Iris pigment epithelial cell (primary cell): ENCODE measurements at places on chromosomes 1 and 21.

- DNase-seq = peak; percentile 7
These were observed 18.1 kb downstream of the DCAF8 start for GRCh38 chr1:160244209-160244608.

DNA sequence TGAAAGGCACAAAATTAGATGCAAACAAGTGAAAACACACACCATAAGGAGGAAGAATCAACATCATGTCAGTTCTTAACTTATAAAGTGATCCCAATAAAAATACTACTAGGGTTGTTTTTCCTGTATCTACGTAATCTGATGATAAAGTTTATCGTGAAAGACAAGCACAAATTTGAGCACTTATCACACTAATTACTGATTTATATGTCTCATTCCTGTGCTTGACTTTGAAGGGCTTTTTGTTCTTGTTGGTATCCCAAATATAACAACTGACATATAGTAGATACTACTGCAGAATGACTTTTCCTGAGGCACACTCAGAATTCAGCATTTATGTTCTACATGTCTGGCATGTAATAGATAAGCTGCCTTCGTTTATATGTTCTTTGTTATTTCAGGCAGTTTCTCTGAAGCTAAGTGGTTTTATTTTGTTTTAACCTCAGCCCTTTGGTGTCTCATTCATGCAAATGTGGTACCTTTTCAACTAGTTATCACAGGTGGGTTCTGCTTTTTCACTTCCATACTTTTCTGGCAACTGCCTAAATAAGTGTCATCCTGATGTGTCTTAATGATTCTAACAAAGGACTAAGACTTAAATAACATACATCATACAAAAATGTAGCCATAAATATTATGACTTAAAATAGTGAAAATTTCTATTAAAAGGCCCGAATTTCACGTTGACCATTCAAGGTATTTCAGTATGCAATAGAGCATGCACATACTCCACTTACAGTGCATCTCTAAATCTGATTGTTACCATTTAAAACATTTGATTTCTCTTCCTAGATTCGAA, 73.2 kb downstream of the LRRC8C start:
- peak; percentile 18 for DNase-seq

- no peak for DNase-seq
These were observed 43.9 kb upstream of the SOX13 start for GRCh38 chr1:204029016-204029415.

GRCh38 chr1:41957568-41957967, 38.8 kb upstream of the HIVEP3 start:
- DNase-seq = peak; percentile 47

GRCh38 chr1:214312530-214313051, 31.6 kb downstream of the SMYD2 start:
- no peak for DNase-seq

- DNase-seq = peak; percentile 96
These were observed 271.7 kb upstream of the SNX7 start for GRCh38 chr1:98389809-98390208.

- DNase-seq = peak; percentile 40
These were observed 124.1 kb downstream of the DPYD start for GRCh38 chr1:97796711-97797110.

GRCh38 chr1:64304823-64305222, 101.4 kb downstream of the UBE2U start:
- DNase-seq = no peak

DNA sequence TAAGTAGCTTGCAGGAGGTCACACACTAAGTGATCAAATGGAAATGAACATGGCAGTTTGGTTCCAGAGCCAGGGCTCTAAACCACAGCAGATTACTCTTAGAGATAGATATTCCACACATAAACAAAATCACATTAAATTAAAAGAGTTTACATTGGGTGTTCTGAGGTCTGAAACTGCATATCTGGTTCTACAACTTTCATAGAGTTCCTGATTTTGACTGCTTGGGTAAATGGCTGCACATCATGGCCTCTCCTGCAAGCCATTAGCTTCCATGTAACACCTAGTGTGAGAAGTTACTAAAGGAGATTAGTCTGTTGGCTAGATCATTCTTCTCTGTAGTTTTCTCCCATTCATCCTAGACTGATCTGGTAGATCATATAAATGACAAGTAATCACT, 12.8 kb upstream of the XCL2 start:
- no peak for DNase-seq

GRCh38 chr1:201180901-201181300, 9.7 kb upstream of the IGFN1 start:
- no peak for DNase-seq

DNA sequence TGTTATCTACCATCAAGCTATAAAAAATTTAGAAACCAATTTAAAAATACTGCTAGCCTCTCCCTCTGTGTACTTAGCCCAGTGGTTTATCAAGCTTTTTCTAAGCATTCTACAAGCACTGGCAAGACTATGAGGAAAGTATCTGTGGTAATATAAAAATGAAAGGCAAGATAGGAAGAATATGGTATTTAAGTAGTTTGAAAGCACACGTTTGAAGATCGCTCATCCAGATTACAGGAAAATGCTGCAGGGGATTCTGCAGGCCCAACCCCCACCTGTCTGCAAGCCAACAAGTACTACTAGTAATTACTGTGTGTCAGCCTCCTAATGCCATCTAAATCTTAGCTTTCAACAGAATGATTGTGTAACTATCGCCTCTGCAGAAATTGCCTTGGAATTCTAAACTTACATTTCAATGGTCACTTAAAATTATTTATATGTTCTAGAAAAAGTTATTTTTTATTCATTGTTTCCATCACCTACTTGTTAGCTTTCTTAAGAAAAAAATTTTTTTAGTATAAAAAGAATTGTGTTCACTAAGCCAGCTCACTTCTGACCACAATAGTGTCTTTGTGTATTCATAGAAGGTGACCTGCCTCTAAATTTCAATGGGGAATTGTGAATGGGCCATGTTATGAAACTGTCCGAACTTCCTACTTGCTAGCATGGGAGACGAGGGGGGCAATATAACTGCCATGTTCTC, 8.5 kb downstream of the ERRFI1 start:
- DNase-seq = peak; percentile 68

- no peak for DNase-seq
These were observed 154.0 kb downstream of the LIPI start for GRCh38 chr21:14056771-14057191.

DNA sequence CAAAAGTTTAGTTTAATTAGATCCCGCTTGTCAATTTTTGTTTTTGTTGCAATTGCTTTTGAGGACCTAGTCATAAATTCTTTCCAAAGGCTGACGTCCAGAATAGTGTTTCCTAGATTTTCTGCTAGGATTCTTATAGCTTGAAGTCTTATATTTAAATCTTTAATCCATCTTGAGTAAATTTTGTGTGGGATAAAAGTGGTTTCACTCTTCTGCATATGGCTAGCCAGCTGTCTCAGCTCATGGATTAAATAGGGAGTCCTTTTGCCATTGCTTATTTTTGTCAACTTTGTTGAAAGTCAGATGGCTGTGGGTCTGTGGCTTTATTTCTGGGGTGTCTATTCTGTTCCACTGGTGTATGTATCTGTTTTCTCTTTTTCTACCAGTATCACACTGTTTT, 801.3 kb upstream of the ADGRL4 start:
- DNase-seq = no peak

- DNase-seq = peak; percentile 41
These were observed 1.8 kb upstream of the ELAPOR1 start for GRCh38 chr1:109112056-109112651.

GRCh38 chr1:41053316-41053715, 31.8 kb upstream of the SLFNL1 start:
- no peak for DNase-seq

- no peak for DNase-seq
These were observed 219.7 kb upstream of the PLD5 start for GRCh38 chr1:242743983-242744780.

GRCh38 chr1:230787471-230787870, 40.3 kb downstream of the CAPN9 start:
- DNase-seq = no peak

GRCh38 chr1:23911921-23912320, 1.2 kb downstream of the CNR2 start:
- no peak for DNase-seq

DNA sequence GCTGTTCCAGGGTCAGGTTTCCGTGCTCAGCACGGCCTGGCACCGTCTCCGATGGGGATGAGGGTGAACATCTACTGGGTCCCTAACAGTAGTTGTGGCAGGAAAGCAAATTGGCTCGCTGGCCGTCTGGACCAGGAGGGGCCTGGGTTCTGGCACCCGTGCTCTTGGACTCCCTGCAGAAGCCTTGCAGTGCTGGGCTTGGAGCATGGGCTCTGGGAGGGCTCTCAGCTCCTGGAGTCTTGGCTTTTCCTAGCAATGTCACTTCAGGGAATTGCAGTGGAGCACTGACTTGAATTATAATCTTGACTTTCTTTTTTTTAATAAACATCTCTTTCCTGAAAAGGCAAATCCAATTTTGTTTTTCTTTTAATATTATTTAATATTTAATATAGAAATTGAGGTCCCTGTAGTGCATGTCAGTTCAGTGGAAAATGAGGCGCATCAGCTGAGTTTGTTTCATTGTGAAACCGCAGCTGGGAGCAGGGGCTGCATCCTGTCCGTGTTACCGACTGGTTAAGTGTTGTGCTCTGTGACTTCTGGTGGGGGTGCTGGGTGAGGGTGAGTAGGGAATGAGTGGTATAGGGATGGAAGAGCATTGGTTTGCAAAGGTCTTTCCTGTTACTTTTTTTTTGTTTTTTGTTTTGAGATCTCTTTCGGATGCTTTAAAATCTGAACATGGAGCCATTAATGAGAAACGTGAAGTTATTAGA, 64.1 kb downstream of the PEX14 start:
- DNase-seq = no peak

GRCh38 chr1:94515296-94515947, 26.1 kb downstream of the F3 start:
- no peak for DNase-seq

DNA sequence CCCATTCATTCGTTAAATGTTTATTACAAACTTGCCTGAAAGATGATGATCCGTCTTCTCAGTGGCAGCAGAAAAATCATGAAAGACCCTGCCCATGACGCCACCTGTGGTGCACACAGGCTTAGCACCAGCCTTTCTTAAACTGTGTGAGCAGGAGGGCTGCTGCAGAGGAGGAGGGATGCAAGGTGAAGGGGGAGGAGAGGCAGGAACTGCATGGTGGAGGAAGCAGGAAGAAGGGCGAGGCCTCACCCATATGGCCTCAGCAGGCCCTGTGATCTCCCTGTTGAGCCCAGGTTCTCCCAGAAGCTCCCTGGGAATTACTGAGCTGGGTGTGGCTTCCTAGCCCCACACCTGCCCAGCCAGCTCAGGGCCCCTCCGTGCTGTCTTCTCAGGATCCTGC, 25.0 kb upstream of the RD3 start:
- no peak for DNase-seq
